ENCODE measurements at places on chromosomes 12 and 14.

GRCh38 chr12:44689587-44689986, 186.5 kb downstream of the NELL2 start:
- DNase-seq = no peak

GRCh38 chr14:98144964-98145363, 1127.0 kb downstream of the BCL11B start:
- no peak for DNase-seq

DNA sequence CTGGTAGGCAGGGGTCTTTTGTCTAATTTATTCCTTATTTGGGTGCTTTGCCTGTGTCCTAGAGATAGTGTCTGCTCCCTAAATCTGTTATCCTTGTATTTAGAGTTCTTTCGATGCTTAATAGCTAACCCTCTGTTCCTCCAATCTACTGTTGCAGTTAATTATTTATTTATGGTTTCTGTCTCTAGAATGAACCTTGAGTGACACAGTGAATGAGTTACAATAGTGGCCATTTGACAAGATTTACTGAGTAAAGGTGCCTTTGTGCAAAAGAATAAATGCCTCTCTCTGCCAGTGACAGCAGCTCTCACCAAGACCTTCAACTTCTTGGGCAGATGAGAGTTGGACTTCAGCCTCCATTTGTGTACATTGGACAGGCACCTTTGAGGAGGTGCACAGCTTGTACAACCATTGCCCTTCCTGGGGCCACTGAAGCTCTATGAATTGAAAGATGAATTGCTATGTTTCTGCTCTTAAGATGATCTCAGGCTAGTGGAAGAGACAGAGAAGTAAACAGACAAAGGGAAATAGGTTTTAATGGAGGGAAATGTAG, 165.9 kb downstream of the DERA start:
- no peak for DNase-seq

DNA sequence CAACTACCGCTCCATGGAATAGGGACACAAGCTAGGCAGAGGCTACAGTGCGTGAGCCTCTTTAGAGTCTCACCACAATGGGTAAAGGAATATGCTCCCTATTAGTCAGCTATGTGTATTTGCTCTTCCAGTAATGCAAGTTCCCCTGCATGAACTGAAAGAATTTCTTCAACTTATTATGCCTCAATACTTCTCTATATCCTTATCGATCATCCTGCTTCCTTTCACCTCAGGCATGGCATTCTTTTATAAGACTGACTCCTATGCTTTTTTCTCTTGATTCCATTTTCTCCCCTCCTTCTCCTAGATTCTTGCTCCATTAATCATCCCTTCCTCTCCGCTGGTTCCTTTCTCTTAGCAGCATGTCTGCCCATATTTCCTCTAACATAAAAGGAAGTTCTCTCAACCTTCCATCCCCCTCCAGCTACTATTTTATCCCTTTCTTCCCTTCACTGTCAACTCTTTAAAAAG, 94.5 kb upstream of the CPM start:
- no peak for DNase-seq

DNA sequence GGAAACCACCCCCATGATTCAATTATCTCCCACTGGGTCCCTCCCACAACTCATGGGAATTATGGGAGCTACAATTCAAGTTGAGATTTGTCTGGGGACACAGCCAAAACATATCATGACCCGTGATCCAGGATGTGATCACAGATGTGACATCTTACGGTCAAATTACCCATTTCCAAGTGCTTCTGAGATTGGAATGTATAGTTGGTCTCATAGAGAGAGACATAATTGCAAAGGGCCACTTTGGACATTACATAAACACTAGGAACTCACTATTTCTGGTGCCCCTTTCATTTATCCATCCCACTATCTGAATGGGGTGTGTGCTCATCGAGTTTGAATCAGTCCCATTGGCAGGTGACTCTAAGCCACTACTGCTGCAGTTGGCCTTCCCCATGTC, 204.5 kb downstream of the PHLDA1 start:
- DNase-seq = no peak

DNA sequence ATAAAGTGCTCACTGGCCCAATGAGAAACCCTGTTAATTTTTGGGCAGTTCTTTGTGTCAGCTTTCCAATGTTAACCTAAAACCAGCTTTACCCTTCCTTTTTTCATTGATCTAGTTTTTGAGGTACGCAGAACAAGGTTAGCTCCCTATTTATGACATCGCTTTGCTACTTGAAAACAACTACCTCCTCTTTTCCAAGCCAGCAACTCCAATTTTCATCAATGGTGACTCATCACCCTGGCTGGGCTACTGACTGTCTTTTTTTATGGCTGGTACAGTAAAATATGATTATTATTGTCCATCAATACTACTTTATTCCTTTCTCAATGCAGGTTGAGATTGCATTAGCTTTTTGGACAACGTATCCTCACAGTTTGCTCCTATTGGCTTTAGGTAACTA, 22.5 kb upstream of the AKAP6 start:
- no peak for DNase-seq

GRCh38 chr12:129467726-129468125, 436.1 kb downstream of the TMEM132D start:
- no peak for DNase-seq

DNA sequence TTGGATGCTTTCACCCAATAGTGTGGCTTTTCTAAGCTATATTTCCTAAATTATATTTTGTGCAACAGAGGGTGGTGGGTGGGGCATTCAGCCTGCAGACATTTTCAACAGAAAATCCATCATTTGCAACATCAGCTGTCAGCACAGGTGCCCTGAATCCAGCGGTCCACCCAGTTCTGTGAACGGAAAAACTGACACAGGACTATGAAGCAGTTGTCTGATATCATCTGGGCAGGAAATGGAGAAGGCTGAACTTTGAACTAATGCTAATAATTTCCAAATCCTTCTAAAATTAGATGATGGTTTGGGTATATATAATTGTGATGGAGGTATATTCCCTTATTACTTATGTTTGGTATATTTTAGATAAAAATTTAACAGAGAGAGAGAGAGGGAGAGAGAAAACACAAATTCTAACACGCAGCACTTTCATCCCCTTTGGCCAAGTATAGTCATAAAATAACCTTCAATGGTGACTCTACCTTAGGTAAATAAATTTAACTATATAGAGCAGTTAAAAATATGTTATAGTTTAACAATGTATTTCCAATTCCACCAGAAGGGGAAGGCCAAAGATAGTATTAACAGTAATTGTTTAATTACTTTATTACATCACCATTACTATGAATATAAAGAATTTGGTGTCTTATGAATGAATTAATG, 58.3 kb upstream of the PTPRB start:
- no peak for DNase-seq

GRCh38 chr12:17640615-17641014, 449.4 kb downstream of the RERGL start:
- no peak for DNase-seq

Measured in anterior cingulate cortex (tissue), 58 donors.